ENCODE measurements at places on chromosomes 13 and 19. TPM values are rescaled to one million over a fixed set of nuclear protein-coding genes. Genes with fewer than 3 reads are reported as not detected.
A peak's percentile ranks its signal among the peaks of the same experiment; 100 is the strongest.

DNA sequence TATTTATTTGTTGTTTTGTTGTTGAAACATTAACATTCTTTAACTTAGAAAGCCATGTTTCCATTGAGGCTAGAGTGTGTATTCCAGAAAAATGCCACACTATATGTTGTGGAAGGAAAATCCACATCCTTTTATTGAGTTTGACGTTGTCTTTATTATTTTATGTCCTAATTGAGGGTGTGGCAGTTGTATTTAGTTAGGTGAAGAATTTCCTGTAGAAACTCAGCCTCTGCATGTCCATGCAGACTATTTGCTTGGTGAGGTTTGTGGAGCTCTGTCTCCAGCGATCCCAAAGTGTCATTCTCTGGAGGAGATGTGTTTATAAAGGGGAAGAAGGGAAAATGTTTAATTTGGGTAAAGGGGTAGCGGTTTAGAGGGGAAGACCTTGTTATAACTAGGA, 46.6 kb downstream of the AKAP11 start:
- no peak for DNase-seq

GRCh38 chr19:3608750-3609322, 2.2 kb upstream of the TBXA2R start:
- peak; percentile 51 for DNase-seq

DNA sequence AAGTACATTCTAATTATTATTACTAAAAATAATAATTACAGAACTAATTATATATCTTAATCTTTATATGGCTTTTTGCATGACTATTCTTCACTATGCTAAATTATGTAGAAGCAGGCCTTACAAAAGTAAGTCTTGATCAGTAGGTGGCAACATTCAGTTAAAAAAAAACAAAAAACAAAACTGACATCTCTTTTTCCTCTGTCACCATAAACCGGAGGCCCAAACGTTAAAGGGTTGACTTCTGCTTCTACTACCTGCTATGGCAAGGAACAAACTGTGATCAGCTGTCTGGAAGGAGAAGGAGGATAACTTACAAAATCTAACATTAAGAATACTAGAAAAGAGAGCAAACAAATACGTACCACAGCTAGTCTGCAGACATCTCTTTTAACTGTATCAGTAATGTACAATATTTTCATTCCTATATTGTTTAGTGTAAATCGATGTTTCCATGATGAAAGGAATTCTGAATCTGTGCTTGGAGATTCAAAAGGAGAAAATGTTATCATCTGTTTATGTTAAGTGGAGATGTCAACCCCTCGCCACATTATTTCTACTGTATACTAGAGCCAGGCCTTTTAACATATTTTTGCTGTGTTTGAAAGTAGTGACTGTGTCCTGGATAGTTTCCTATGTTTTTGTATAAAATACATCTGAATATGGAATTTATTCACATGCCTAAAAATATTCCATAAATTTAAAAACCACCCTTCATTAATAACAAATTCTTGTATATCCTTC, 1525.4 kb downstream of the SLITRK1 start:
- no peak for DNase-seq

- DNase-seq = no peak
Observed at GRCh38 chr19:33171916-33172359, 22.2 kb upstream of the LRP3 start.

GRCh38 chr19:33022472-33023116, 42.1 kb downstream of the RHPN2 start:
- DNase-seq = no peak

DNA sequence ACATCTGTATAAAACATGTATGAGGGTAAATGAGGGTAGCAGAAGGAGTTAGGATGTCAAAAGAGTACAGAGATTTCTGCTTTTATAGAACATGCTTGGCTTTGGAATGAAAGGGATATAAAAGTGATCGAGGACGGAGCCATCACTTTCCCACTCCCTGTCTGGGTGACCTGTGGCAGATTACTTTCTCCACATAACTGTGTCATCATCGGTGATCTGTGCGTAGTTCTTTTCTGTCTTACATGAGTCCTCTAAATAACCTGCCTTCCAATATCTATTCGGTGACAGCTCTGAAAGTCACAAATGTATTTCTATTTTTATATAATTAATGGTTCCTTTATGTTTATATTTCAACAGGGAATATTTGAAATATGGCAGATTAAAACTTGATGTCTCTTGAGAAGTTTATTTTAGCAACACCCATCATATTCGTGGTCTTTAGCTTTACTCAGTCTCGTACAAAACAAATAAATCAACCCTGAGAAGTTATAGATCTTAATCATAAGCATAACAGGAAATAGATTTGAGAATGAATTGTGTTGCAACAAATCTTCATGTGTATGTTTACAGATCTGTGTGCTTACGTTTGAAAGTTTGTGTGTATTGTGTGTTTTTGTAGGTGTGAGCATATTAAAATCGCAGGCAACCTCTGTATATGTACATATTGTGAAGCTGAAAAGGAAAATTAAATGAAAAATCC, 1094.3 kb downstream of the EFNB2 start:
- no peak for DNase-seq

GRCh38 chr13:31476753-31477152, 262.6 kb upstream of the RXFP2 start:
- no peak for DNase-seq

- DNase-seq = no peak
Observed at GRCh38 chr19:5911366-5911765, 2.7 kb upstream of the CAPS start.

DNA sequence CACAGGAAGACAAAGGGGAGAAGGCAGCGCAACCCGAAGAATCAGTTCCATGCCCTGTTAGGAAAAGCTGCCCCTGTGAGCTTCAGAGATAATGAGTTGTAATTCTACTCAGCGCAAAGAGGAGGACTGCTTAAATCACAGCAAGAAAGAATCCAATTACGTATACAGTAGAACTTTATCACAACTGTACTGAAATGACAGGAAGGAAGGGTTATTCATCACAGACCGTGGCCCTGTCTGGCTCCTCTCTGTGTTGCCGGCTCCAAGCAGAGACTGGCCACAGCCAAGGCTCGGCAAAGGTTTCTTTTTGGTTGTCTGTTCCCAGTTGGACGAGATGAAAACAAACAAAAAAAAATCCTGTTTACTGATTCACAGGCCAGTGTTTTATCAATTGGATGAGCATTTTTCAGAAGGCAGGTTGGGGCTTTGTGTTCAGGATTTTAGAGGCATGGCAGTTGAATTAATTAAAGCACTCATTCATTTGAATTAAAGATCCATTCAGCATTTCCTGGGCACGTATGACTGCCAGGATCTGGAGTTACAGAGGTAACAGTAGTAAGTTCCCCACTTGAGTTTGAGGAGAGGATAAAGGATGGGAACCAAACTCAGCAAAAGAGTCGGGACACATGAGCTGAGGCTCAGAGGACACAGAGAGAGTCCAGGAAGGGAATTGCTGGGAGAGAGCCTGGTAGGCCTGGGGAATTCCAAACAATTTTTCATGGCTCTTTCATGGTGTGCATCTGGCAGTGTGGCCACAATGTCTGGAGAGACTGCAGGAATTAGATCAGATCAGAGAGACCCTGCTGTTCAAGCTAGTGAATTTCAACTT, 341.0 kb downstream of the DNAJC15 start:
- no peak for DNase-seq

DNA sequence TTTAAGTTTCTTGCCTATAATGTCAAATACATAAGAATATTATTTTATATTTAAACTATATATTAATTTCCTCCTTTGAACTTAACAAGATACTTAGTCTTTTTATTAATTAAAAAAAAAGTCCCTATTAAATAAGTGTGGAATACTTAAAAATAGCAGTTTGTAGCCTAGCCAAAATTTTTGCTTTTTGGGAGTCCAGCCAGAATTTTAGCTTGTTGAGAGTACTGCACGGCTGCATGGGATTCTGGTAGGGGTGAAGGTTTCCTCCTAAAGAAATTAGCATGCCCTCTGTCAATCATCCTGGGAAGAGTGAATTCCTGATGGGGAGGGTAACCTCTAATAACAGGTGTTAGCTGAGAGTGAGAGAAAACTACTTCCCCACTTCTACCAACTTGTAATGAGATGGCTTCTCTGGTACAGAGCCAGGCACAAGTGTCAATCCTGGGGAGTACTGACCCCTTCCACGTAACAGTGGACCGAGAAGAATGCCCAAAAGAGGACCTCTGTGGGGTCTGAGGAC, 195.7 kb downstream of the SPRY2 start:
- DNase-seq = no peak

- DNase-seq = peak; percentile 48
Observed at GRCh38 chr19:8392017-8392591, 1.9 kb downstream of the RAB11B start.

GRCh38 chr19:658916-659839, 3.8 kb downstream of the RNF126 start:
- DNase-seq = no peak

- DNase-seq = no peak
Observed at GRCh38 chr13:110213461-110214074, 93.4 kb downstream of the COL4A1 start.

DNA sequence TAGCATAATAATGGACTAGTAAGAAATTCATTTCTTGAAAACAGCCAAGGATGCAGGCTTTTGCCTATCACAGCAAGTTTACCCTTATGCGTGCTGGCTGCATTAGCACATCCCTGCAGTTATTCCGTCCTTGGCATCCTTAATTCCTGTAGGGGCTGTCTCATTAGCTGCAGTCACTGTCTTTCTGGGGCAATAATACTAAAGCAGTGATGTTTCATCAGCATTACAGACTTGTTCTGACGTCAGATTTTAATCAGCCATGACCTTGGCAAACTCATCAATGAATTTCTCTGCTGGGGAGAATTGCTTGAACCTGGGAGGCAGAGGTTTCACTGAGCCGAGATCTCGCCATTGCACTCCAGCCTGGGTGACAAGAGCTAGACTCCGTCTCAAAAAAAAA, 103.7 kb downstream of the RXFP2 start:
- DNase-seq = no peak

GRCh38 chr13:106691861-106692260, 123.9 kb upstream of the ARGLU1 start:
- no peak for DNase-seq

- no peak for DNase-seq
Observed at GRCh38 chr19:41872384-41872774, 4.7 kb upstream of the CD79A start.

- DNase-seq = no peak
Observed at GRCh38 chr13:99344610-99345208, 37.5 kb upstream of the GPR183 start.

- no peak for DNase-seq
Observed at GRCh38 chr13:46531953-46532352, 21.0 kb upstream of the LRCH1 start.

DNA sequence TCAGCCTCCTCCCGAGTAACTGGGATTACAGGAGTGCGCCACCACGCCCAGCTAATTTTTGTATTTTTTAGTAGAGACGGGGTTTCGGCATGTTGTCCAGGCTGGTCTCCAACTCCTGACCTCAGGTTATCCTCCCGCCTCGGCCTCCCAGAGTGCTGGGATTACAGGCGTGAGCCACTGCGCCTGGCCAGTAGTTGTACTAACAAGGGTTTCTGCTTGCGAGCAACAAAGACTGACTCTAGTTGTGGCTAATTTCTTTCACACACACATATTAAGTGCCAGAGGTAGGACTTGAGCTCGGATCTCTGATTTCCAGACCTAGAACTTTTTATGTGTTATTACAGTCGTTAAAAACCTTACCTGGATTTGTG, 635 bp upstream of the PCCA start:
- no peak for DNase-seq

- no peak for DNase-seq
Observed at GRCh38 chr19:38452430-38453366, 19.2 kb downstream of the RYR1 start.

DNA sequence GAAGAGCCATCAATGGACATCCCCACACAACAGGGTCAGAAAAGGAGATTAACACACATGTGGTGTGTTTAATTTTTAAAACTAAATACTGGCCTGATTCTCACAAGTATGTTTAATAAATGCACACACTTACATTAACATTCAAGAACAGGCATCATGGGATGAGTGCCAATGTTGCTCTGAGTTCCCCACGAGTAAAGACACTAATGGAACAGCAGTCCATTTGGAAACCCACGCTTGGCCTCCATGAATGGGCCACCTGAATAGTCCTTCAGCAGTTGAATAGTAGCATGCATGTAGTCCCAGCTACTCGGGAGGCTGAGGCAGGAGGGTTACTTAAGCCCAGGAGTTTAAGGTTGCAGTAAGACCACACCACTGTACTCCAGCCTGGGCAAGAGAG, 195.2 kb upstream of the IPO5 start:
- DNase-seq = no peak

DNA sequence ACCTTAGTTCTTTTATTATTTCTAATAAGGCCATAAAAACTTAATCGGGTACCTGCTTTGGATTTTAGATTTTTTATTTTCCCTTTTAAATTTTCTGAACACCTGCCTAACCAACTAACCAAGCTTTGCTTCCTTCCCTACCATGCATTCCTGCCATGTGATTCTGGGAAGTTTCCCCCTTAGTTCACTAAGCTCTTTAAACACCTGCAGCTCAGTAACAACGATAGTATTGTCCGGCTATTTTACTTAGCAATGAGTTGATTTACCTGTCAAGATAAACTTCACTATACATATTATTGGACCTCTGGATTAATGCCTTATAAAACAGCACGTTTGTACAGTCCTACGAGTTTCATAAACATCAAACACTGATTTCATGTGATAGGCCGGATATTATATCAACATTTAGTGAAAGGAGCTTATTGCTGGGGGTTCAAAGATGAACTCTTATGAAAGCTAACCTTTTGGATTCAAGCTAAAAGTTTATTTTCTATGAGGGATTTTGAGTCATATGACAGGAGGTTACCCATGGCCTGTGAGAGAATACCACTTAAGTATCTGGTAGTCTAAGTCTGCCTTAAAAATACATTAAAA, 81.0 kb upstream of the STARD13 start:
- no peak for DNase-seq

DNA sequence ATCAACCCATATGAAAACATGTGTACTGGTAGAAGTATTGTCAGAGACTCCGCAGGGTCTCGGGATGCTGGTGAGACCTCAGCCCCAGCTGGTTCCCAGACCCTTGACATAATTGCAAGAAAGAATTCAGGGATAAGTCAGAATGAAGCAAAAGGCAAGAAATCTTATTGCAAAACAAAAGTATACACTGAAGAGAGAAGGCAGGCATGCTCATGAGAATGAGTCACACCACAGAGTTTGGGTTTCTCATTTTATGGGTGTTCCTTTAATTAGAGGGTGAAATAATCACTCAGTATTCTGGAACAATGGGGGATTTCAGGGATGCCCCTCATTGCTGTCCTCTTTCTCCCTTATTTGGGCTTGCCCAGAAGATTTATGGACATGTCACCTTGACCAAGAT, 1423.8 kb upstream of the MIR17HG start:
- no peak for DNase-seq

- DNase-seq = no peak
Observed at GRCh38 chr13:50069261-50069660, 54.0 kb downstream of the KCNRG start.

The PEAK3 gene
- total RNA-seq = 7.5 TPM

The TJP3 gene
- 34.4 TPM for total RNA-seq

The IGFL3 gene
- total RNA-seq = not detected

The ZNF229 gene
- total RNA-seq = 2.8 TPM

The SLITRK1 gene
- total RNA-seq = not detected

The CAPN12 gene
- 18.2 TPM for total RNA-seq

The ACER1 gene
- total RNA-seq = not detected

The TMEM259 gene
- total RNA-seq = 159 TPM

The CGB1 gene
- total RNA-seq = not detected

The SIAH3 gene
- 0.06 TPM for total RNA-seq

The FTL gene
- total RNA-seq = 9,799 TPM

The ZNF541 gene
- total RNA-seq = 0.89 TPM
